ENCODE measurements at places on chromosomes 5 and 9.

DNA sequence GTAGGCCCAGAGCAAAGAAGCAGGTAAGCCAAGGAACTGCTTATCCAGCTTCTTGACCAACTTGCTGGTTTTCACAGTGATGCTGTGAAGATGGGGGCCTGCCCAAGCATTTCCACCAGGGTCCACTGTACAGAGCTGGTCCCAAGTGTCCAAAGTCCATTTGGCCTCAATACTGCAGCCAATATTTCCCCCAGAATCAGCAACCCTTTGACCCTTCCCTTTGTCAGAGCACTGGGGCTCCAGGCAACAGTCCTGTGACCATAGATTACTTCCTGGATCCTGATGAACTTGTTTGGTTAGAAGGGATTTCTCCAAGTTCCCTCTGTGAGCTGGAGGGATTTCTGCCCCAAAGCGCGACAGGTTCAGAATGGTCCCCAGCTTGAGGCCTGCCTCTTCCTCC lies 26.3 kb downstream of the FAXDC2 start:
- no peak for DNase-seq

- no peak for DNase-seq
These were observed 96.6 kb downstream of the GALNT10 start for GRCh38 chr5:154287136-154287535.

GRCh38 chr5:83877911-83878706 lies 157.5 kb upstream of the HAPLN1 start:
- no peak for DNase-seq

GRCh38 chr5:63960646-63961045 lies 1.6 kb downstream of the HTR1A start:
- DNase-seq = no peak

GRCh38 chr9:15873573-15874177 lies 320.8 kb downstream of the CCDC171 start:
- DNase-seq = no peak

GRCh38 chr5:73327908-73328455 lies 120.6 kb downstream of the FOXD1 start:
- no peak for DNase-seq

DNA sequence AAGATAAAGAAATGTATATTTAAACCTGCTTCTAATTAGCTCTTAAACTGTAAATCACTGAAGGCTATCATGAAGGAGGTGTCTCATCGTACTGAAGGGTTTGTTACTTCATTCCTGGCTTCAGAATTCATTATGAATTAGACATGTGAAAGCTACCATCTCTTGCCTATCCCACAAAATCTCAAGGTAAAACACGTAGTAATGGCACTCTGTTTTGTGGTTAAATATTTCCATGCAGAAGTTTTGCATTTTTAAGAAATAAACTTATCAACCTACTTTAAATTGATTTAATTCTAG lies 490.7 kb upstream of the NUDT12 start:
- no peak for DNase-seq

DNA sequence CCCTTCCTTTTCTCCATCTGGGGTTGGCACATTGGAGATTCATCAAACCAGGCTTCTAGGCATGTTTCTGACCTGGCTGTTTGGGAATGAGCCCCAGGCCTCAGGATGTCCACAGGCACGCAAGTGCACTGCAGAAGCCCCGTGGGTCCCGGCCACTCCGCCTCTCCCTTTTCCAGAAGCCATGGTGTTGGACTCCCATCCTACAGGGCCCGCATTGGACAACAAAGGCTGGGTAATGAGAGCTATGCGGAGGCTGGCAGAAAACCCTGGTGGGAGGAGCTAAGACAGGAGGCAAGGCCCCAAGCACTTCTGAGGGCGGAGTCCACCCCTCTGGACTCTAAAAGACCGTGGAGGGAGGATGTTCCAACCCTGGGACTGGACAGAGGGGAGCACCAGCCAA lies 160.6 kb downstream of the OLFM1 start:
- no peak for DNase-seq

DNA sequence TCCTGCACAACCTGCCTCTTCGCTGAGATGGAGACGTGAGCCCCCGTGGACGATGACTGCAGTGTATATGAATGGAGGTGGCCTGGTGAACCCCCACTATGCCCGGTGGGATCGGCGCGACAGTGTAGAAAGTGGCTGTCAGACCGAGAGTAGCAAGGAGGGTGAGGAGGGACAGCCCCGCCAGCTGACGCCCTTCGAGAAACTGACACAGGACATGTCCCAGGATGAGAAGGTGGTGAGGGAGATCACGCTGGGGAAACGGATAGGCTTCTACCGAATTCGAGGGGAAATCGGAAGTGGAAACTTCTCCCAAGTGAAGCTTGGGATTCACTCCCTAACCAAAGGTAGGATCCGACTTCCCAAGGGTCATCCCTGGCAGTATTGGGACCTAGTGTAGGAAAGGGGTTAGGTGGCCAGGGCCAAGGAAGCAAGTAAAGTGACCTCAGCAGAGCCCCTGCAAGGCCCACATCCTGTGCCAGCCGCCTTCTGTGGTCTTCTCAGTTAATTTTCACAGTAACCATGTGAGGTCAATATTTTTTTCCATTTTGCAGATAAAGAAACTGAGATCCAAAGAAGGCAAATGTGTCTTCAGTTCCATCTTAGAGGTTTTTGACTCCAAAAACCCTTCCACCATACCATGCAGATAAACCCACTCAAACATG lies 53.8 kb downstream of the NIM1K start:
- no peak for DNase-seq

DNA sequence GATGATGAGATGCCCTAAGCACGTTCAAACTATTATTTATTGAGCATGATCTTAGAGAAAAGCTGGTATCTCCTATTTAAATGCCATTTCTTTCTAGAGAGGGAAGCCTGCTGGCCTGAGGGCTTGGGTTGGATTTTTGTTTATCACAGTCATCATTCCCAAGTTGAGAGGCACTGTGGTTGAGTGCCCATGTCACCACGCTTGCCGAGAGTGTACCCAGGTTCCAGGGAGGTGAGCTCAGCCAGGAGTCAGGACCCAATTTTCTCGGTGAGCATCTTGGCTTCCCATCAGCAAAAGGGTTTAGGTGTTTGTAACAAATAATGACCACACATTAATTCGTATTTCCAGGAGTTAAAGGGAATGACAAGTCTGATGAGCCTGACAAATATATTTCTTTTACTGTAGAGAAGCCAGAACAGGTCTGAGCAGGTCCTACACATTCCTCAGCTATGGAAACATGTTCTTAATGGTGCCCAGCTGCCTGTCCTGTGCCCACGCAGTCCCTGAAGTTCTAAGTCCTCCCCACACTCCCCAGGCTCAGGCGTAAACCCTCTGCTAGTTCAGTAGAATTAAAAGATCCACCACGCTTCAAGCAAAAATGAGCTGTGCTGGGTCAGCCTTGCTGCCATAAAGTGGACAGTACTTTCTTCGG lies 258.9 kb upstream of the IRX2 start:
- no peak for DNase-seq

GRCh38 chr5:55868846-55869245 lies 17.7 kb downstream of the IL31RA start:
- DNase-seq = peak; percentile 57

DNA sequence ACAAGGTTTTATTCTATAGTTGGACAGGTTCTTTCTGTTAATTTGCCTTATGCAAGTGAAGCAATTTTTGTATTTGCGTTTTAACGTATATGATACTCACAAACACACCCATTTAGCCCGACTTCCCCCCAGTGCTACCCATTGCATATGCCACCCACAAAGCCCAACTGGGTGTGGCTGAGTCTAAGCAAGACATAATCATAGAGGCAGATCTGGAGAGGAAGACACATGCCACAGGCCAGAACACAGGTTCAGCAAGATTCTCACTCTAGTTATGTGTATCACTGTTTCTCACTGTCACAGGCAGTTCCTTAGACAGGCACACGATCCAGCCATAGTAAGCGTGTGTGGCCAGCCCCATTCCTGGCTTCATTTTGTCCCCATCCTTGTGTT lies 29.0 kb upstream of the PUM3 start:
- no peak for DNase-seq

- DNase-seq = peak; percentile 45
These were observed 28.0 kb upstream of the ADAM19 start for GRCh38 chr5:157603333-157604190.

DNA sequence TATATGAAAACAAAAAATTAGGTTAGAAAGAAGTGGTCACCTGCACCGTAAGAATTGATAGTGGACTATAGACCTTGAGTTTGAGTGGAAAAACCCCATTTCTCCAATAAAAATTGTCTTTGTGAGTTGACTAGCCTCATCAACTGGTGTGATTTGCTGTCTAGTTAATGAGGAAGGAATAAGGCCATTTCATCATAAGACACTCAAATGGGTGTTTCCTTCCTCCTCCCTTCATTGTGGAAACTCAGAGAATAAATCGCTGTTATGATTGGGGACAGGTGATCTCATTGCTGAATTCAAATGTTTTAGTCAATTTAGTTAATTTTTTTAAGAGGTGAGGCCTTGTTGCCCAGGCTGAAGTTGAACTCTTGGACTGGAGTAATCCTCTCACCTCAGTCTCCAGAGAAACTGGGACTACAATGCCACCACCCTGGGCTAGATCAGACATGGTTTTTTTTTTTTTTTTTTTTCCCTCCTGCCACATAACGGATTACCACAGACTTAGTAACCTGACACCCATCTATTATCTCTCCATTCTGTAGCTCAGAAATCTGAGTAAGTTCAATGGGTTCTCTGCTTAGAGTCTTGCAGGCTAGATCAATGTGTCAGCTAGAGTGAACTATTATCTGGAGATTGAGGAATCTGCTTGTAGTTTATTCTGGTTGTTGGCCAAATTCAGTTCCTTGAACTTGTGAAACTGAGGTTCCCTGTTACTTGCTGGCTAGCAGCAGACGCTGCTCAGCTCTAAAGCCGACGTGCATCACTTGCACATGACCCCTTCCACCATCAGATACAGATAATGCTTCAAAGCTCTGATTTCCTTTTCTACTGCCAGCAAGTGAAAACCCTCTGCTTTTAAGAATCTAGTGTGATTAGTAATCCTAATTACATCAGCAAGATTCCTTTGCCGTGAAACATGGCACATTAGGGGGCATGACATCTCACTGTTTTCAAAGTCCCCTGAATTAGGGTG lies 663.8 kb upstream of the CDH9 start:
- DNase-seq = no peak

DNA sequence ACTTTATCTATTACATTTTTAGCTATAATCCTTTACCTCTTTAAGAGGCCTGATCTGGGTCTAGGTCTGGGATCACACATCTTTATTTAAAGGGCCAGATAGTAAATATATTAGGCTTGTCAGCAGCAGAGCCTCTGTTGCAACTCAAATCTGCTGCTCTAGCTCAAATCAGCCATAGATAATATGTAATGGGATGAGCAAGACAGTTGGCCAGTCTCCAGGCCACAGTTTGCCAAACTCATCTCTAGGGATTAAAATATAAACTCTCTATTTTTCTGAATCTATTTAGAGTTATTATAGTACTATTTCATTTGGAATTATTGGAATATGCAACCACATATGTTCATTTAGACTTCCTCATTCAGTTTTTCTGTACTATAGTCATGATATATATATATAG lies 115.9 kb upstream of the MINAR2 start:
- DNase-seq = no peak

GRCh38 chr5:18455521-18455920 lies 821.3 kb downstream of the TAF11L14 start:
- DNase-seq = no peak

DNA sequence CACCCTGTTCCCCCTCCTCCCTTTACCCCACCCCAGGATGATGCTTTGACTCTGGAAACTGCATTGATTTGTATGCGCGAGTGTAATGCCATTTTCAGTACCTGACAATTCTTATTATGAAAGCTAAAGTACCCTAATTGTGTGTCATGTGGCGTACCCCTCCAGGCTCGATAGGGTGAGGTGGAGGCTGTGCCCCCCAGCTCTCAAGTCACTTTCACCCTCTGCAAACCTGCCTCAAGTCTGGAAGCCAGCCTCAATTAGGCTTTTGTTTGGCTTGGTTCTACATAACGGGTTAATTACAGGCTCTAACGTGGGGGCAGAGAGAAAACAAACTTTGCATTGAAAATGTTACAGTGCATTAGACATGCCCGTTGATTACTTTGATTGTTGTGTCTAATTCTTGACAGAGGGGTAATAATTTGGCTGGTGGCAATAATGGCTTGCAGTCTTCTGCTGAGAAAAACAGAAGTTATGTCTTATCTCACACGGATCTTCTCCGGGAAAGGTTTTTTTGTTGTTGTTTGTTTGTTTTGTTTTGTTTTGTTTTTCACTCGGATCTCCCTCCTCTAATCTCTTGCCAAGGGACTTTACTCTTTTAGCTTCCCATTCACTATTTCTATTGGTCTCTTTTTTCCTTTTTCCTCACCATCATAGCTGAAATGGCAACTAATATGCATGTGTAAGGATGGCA lies 12.6 kb downstream of the ISL1 start:
- DNase-seq = no peak

GRCh38 chr5:73999297-73999696 lies 373.3 kb downstream of the ARHGEF28 start:
- DNase-seq = no peak

DNA sequence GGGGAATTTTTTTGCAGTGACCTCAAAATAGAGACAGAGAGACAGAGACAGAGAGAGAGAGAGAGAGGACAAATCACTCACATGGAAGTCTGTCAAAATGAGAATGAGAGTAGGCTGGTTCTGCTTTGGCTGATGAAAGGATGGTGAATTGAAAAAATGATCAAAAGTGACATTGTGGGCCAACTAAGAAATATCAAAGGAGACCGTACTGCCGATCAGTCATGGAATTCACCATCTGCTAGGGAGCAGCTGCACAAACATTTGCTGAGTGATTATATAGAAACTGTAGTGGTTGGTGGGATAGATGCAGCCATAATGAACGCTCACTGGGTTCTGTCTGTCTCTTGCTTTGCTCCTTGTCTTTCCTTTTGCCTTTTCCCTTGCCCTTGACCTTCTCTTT lies 476.6 kb upstream of the SGCD start:
- no peak for DNase-seq

GRCh38 chr9:2427120-2427891 lies 194.3 kb upstream of the VLDLR start:
- no peak for DNase-seq

- no peak for DNase-seq
These were observed 336.8 kb upstream of the SLC30A5 start for GRCh38 chr5:68757006-68757405.

- DNase-seq = no peak
These were observed 7.9 kb downstream of the BTNL9 start for GRCh38 chr5:181047921-181048320.

- no peak for DNase-seq
These were observed 158.5 kb downstream of the TRPM6 start for GRCh38 chr9:74729136-74729695.

Measured in stimulated activated CD8-positive, alpha-beta memory T cell treated with anti-CD3 and anti-CD28 coated beads, Interleukin-15, amount 100 ng/mL, for 48 hours (primary cell).